Caudate nucleus (tissue), 63 donors: ENCODE measurements at places on chromosomes 2 and 18.

DNA sequence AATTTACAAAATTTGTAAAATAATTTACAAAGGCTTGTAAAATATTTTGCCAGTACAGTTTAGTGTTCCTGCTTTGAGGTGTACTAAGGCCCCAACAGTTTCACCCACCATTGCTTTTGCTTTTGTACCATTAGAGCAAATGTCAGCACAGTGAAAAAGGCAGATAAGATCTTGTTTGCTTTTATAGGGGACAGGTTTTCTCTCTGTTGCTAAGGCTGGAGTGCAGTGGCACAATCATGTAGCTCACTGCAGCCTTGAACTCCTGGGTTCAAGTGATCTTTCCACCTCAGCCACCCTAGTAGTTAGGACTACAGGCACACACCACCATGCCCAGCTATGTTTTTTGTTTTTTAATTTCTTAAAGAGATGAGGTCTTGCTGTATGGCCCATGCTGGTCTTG lies 19.6 kb upstream of the NPC1 start:
- DNase-seq, result no peak

DNA sequence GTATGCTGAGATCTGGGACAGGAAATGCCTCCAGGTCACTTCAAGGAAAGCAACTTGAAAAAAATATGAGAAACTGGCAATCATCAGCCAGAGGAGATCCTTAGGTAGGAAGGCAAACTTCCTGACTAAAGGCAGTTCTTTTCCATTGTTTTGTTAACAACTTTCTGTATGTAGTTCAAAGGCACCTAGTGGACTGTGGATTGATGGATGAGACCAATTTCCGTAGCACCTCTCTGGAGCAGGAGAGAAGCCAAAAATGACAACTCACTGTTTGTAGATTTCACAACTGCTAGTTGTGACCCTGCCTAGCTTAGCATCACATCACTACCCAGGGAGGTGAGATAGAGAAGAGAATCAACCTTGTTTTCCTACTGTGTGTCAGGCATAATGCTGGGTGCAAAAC lies 21.8 kb upstream of the NOSTRIN start:
- no peak for DNase-seq

DNA sequence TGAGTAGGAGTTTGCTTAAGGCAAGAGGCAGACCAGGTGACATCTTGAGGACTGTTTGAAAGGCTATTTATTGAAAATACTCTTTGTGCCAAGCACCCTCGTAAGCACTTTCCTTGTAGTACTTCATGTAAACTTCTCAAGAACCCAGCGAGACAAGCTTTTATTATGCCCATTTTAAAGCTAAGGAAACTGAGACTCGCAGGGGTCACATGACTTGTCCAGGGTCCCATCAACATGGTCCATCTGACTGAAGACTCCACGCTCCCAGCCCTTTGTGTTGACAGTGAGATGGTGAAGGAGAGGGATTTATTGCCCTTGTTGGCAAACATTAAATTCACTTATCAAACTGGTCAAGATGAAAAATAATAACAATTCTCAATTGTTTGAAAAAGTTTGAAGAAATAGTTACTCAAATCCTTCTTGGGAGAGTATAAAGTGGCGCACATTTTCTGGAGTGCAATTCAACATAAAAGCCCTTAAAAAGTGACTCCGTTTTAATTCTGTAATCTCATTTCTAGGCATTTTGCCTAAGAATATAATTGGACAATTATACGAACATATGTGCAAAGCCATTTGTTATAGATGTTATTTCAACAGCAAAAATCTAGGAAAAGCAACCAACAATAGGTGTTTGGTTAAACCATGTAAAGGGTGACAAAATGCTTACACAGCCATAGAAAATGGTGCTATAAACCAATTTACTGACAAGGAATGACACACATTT lies 270.5 kb upstream of the NCKAP5 start:
- no peak for DNase-seq

GRCh38 chr2:111007757-111008688 lies 112.7 kb upstream of the BCL2L11 start:
- DNase-seq, result no peak
